ENCODE measurements at places on chromosomes 6 and 20. TPM values are rescaled to one million over a fixed set of nuclear protein-coding genes. Genes with fewer than 3 reads are reported as not detected.

The C6orf15 gene
- not detected for total RNA-seq

The MMP24 gene
- total RNA-seq, result 0.35 TPM

The TMEM244 gene
- not detected for total RNA-seq

The OR2B6 gene
- total RNA-seq, result not detected

The HLA-DRB1 gene
- total RNA-seq, result 133 TPM

The RIPOR2 gene
- total RNA-seq, result 28.2 TPM

The SLC22A3 gene
- total RNA-seq, result 8.6 TPM

Data from mesenteric fat pad (tissue), 1 donor.